Stimulated activated CD4-positive, alpha-beta T cell treated with anti-CD3 and anti-CD28 coated beads, Interleukin-15, amount 100 ng/mL, for 1 hour (primary cell): ENCODE measurements at places on chromosomes 12 and 14.

- no peak for DNase-seq
Measured at GRCh38 chr14:27077710-27078109, 479.9 kb upstream of the NOVA1 start.

GRCh38 chr12:38162708-38163441, 153.7 kb upstream of the ALG10B start:
- no peak for DNase-seq

DNA sequence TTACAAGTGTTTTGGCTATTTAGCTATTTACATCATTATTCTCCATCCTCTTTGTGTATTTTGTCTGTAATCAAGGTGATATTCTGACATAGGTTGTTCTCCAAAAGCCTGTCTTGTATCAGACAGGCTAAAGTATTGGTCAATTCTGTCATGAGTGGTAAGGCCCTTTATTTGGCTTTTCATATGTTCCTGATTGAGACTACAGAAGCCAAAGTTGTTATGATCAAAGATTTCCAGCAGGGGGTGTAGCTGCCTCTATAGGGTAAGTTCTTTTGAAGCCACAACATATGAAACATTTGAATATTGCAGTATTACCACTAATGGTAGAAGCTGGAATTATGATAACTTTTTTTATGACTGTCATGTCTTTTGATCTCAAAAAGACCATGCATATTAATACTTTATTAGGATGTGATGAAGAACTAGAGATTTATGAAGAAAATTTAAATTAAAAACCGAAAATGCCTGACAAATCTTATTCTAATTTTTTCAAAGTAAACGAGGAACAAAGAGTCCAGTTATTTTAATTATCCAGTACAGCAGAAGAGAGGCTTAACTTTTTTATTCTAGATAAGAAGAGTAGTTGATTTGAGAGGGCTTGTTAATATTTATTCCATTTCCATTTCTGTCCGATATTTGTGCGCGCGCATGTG, 3.4 kb upstream of the ARHGAP5 start:
- peak; percentile 2 for DNase-seq

- no peak for DNase-seq
Measured at GRCh38 chr12:82366197-82366596, 7.9 kb downstream of the METTL25 start.

DNA sequence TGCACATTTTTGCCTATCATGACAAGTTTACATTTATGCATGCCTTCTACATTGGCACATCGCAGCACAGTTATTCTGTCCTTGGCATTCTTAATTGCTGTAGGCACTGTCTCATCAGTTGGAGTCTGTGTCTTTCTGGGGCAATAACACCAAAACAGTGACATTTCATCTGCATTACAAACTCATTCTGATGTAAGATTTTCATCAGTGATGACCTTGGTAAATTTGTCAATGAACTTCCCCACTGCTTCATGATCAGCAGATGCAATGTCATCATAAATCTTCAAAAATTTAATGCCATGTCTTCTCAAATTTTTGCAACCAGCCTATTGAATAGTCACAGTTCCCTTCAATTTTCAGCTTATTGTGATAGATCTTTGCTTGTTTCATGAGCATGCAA, 85.5 kb downstream of the CAPZA3 start:
- DNase-seq = no peak
